Cortex of kidney (tissue), 1 donor: ENCODE measurements at places on chromosomes 6 and 20.

DNA sequence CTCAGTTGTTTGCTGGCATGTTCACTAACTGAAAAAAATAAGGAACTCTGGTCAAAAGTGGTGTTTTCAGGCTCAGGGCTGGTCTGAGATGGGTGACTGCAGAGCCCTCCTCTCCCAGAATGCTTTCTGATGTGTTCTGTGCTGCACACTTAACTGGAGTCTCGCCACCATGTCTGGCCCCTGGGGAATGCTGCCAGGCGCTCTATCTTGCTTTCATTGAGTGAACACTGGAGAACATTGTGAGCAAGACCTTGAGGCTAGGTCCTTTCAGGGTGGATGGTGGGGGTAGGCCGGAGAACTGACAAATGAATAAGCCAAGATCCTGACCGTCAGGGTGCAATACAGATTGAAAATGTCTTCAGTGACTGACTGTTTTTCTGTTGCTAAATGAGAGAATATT is 19.5 kb downstream of the PANK2 start:
- DNase-seq, result no peak

- no peak for DNase-seq
Observed at GRCh38 chr6:37731888-37732287, 34.2 kb upstream of the MDGA1 start.

DNA sequence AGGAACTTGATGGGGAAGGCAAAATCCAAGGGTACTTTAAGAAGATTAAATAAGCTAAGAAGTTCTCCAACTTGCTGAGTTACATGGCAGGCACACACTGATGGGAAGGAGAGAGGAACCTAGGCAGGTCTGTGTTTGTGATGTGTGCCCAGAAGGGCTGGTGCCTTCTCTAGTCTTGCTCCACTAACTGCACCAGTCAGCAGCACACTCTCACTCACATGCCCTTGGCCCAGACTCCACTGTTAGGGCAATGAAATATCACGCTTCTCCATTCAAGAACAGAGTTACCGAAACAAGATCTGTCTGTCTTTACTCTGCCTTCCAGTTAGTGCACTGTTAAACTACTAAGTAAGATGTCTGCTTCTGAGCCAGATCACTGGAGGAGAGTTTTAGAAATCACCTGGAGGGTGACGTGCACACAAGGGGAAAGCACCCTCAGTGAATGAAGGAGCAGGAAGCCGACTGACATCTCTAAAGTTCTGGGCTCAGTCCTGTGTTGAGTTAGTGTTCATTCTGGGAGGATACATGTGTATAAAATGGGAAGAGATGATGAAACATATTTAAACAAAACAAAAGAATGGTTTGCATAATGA is 251.1 kb downstream of the FOXC1 start:
- DNase-seq, result no peak

DNA sequence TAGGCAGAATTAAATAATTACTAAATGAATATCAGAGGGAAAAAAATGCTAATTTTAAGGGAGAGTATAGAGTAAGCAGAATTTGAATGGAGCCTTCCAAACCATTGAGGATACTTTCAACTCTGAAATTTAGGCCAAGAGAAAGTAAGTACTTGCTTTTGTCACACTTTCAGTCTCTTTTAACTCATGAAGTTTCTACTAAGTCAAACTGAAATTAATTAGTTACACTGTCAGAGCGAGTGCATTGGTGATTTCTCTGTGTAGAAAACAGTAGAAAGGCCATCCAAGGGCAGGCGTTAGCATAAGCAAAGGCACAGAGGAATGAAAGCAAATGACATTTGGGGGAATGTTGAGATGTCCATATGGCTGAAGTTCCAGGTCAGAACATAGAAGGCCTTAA is 92.9 kb downstream of the PLEKHG1 start:
- no peak for DNase-seq

DNA sequence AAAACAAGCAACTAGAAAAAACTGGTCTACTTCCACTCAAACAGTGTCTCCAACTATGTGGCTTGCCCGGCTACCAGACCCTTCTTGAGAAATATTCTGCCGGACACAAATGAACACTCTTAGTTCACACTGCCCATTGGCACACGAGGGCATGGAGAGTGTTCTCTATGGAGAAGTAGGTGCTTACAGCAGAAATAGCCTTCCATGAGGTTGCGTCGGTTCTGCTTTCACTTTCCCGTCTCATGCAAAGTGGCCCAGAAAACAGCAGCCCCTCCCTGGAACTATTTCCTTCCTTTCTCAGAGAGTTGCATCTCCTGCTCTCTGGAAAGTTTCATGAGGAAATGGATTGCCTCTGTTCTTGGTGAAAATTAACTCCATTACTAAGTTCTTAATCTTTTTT is 9.5 kb upstream of the HLA-DOA start:
- no peak for DNase-seq

DNA sequence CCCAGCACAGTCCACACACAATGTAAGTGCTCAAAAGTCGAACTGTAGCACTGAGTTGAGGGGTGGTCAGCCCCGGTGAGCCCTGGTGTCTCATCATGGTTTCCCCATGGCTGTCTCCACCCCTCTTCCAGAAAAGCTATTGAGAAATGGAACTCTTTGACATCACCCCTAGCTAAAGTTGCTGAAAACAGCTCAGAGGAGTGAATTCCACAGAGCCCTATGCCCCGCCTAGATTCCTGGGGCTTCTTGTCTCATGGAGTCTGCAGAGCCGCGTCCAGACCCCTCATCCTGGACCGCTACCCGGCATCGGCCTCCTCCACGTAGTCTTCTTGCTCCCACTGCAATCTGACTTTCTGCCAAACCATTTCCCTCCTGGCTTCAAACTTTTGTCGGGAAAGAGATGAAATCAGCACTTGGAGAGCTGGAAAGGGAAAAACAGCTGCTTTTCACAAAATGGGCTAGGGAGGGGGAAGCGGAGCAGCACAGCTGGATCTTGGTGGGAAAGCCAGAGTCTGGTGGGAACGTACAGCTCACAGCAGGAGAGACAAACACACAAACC is 132.2 kb downstream of the SNX5 start:
- DNase-seq, result no peak

GRCh38 chr6:105988812-105989577 is 97.1 kb upstream of the PRDM1 start:
- DNase-seq, result no peak

DNA sequence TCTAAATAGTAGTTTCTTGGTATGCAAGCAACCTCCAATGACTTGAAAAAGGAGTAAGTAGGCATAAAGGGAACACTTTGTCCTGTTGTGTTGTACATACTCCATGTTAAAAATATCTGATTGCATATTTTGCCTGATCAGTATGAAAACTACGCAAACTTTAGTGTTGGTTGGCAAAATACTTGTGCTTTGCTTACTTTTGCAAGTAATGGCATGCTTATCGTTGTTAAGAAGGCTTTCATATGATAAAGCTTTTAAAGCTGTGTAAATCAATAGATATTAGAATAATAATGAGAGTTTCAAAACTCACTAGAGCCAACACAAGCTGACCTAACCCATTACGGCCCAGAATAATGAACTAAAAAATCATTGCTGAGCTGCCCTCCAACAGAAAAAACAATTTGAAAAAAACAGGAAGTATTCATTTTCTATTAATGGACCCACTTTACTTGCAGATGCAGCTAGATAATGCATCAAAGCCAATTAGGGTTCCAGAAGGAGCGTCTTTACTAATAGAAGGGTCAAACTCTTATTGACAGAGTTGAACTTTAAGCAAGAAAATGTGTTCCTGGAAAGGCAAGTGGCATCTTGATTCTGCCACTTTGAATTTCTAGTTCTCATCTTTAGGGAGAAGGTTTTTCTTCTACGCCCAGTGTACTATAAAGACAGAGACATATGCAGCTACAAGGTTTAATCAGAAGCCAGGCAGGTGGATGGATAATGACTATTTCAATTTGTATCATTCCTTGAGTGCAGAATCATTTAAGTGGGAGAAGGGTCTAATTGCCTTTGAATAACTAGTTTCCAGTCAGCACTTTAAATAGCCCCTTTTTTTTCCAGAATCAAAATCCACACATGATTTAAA is 82.2 kb downstream of the SNAP25 start:
- DNase-seq, result no peak

DNA sequence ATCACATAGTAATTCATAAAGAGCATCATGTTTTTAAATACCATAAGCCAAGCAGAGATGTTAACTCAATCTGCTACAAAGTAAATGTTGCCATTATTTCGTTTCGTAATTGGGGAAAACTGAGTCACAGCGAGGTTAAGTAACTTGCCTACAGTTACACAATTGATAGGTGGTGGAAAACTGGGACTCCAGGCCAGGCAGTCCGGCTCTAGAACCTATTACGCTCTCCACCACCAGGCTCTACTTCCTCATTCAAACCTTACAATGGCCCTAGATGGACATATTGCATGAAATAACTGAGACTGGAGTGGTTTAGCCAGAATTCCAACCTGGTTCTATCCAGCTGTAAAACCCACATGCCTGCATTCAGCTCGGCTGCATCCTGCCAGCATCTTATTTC is 58.2 kb downstream of the LINC00237 start:
- DNase-seq, result no peak

GRCh38 chr6:119156757-119157505 is 78.5 kb upstream of the FAM184A start:
- no peak for DNase-seq

- DNase-seq, result no peak
Observed at GRCh38 chr6:42618105-42618504, 54.3 kb downstream of the UBR2 start.

- no peak for DNase-seq
Observed at GRCh38 chr6:160156842-160157241, 35.2 kb downstream of the SLC22A1 start.

GRCh38 chr6:34982424-34982852 is 93.4 kb downstream of the ANKS1A start:
- no peak for DNase-seq

GRCh38 chr6:147833607-147834006 is 325.1 kb downstream of the SAMD5 start:
- DNase-seq, result no peak

GRCh38 chr20:3557237-3557785 is 86.5 kb downstream of the ATRN start:
- DNase-seq, result no peak

- DNase-seq, result no peak
Observed at GRCh38 chr6:108588586-108588985, 27.9 kb downstream of the FOXO3 start.

GRCh38 chr6:125918681-125919566 is 37.6 kb upstream of the HINT3 start:
- DNase-seq, result no peak

- DNase-seq, result no peak
Observed at GRCh38 chr6:135298455-135298854, 117.3 kb downstream of the MYB start.

- DNase-seq, result no peak
Observed at GRCh38 chr6:33827546-33828451, 24.0 kb upstream of the MLN start.

- no peak for DNase-seq
Observed at GRCh38 chr20:57877131-57877824, 167.5 kb upstream of the PMEPA1 start.

DNA sequence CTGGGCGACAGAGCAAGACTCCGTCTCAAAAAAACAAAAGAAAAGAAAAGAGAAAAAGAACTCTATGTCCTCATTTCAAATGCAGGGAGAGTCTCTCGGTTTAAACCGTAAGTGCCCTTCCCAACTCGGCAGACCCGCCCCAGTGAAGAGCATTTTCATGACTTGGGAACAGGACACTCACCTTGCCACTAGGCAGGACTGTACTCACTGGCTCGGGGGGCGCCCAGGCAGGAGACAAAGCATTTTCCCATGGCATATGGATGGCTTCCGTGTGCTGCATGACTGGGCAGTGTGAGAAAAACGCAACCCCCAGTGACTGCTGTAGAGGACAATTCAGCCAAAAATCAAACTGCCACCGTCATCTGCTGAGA is 23.7 kb upstream of the MRGBP start:
- no peak for DNase-seq

- no peak for DNase-seq
Observed at GRCh38 chr6:162849269-162849668, 121.5 kb downstream of the PACRG start.

GRCh38 chr6:2166717-2167116 is 78.7 kb downstream of the GMDS start:
- no peak for DNase-seq

DNA sequence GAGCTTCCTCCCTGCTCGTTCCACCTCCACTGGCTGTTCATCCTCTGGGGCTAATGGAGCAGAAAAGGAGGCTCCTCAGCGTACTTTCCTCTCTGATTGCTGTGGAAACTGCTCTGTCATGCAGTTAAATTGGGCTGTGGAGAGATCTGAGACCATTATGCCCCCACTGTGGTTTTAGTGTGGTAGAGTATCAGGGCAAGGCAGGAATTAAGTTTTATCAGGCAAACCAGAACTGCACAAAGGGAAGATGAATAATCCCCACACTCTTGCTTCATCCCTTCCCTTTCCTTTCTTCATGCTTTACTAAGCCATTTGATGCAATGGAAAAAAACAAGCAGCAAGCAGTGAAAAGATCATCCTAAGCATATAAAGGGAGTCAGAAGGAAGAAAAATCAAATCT is 11.9 kb upstream of the ME1 start:
- no peak for DNase-seq

GRCh38 chr6:17226786-17227233 is 54.4 kb upstream of the RBM24 start:
- no peak for DNase-seq

DNA sequence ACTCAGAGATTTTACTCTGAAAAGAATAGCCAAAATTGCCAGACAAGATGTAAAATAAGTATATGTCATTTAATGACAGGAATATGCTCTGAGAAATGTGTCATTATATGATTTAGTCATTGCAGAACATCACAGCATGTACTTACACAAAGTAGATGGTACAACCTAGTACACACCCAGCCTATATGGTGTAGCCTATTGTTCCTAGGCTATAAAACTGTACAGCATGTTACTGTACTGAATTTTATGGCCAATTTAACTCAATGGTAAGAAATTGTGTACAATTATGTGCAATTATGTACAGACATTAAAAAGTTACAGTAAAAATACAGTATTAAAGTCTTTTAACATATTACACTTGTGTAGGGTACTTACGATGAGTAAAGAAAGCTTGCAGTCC is 311.9 kb upstream of the EPHA7 start:
- no peak for DNase-seq

DNA sequence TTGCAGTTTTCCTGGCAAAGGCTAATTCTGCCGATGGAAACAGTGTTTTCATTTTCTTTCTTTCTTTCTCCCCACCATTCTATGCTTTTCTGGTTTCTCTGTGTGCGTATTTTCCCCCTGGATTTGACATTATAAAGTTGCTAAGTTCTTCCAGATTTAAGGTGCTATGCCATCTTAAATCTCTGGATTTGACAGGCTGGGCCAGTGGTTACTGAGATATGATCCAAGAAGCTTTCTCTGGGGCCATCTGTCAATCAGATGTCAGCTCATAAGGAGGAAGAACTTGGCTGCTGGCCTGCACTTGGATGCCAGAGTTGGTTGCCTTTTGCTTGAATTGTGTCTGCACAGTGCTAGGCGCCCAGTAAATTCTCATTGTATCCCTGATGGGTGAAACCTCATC is 39.7 kb downstream of the SLC2A10 start:
- DNase-seq, result no peak
